NCI-H1694 (cell line): ENCODE measurements at places on chromosomes 1 and 21.

DNA sequence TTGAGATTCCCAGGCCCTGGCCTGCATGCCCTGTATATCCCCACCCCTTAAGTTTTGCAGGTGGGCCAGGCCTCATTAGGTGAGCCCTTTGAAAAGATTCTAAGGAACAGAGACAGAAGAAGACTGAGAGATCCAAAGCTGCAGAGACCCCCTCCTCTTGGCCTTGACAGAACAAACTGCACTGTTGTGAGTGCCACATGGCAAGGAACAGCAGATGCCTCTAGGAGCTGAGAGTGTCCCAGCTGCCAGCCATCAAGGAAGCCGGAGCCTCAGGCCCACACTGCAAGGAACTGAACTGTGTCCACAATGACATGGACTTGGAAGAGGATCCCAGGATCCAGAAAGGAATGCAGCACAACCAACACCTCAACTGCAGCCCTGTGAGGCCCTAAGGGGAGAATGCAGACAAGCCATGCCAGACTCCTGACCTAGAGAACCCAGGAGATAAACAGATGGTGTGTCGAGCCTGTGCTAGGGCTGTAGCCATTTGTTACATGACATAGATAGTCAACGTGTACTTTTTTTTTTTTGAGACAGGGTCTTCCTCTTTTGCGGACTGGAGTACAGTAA lies 182.7 kb downstream of the AJAP1 start:
- no peak for DNase-seq

DNA sequence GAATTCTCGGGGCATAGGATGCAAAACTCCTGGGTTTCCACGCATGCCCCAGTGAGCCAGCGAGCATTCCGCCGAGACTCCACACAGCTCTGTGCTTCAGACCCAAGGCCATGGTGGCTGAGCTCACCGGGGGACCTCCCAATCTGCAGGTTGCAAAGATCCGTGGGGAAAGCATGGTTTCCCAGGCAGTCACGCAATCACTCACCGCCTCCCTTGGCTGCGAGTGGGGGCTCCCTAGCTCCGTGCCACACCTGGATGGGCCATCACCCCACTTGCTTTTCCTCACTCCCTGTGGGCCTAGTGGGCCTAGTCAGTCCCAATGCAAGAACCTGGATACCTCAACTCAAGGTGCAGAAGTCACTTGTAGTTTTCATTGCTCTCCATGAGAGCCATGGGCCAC lies 37.0 kb upstream of the SAMD11 start:
- no peak for DNase-seq

DNA sequence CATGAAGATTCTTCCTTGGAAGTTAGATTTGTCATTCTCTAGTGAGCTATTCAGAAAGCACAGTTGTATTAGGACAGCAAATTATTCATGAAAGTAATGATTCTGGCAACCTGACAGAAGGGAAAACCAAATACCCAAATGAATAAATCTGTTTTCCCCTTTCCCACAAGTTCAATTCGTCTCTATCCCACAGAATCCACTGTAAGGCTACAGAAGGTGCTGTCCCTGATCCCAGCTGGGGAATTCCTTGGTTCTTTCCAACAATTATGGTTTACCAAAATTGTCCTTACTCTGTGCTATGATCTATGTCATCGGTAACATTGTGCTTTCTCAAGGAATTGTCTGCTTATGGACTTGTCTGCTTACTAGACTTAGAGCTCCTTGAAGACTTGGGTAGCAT lies 104.2 kb downstream of the FASLG start:
- no peak for DNase-seq

- DNase-seq: no peak
These were observed at the start of gene VAMP3 for GRCh38 chr1:7770997-7771822. VAMP3 (plus strand) TSS chr1:7771296; CDS start chr1:7771384, 88 bp downstream.

DNA sequence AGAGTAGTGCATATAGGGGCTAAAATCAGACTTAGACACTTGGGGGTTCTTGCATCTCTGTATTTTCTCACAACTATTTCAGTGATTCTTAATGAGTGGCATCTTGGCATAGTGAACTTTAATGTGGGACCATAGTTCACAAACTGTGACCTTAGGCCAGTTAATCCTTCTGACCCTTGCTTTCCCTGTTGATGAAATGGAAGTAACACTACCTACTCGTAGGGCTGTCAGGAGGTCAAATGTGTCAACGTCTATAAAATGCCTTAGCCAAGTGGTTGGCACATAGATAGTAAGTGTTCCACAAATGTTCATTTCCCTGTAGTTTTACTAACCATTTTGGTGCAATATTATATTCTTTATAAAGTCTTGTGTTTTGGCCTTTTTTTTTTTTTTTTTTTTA lies 49.4 kb downstream of the DYRK1A start:
- no peak for DNase-seq

DNA sequence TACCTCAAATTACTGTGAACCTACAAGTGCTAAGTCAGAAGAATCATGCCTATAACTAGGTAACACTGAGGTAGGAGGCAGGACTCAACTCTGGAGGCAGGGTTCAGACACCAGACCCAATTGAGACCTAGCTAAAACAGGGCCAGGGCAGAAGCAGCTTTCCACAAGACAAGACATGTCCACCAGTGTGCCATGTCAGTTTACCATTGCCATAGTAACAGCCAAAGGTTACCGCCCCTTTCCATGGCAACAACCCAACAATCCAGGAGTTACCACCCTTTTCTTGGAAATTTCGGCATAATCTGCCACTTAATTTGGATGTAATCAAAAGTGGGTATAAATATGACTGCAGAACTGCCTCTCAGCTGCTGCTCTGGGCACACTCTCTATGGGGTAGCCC lies 432.3 kb downstream of the DPYD start:
- DNase-seq: no peak

DNA sequence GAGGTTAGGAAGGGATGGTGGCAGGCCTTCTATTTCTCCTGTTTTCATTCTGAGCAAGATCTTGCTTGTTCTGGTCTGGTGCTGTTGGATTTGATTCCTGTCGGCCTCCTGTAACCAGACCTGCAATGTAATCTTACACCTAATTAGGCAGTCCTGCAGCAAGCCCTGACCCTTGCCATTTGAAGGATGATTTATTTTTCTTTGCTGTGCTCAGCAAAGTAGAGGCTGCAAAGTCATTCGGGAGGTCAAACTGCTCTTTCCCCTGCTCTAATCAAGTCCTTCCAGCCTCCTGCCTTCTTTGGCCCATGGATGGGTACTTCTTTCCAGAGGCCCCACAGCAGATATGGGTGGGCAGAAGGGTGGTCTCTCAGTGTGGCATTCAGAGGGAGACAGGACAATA lies 417.7 kb upstream of the USP24 start:
- no peak for DNase-seq

DNA sequence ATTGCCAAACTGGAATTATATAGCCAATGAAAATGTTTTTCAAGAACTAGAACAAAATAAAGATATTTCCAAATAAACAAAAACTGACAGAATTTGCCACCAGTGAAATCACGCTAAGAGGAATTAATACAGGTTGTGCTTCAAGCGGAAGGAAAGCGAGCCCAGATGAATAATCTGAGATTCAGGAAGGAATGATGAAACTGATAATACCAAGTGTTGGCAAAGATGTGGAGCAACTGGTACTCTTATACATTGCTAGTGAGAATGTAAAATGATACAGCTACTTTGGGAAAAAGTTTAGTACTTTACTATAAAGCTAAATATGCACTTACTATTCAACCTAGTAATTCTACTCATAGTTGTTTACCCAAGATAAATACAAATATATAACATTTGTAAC lies 30.8 kb upstream of the GUCA2B start:
- no peak for DNase-seq

DNA sequence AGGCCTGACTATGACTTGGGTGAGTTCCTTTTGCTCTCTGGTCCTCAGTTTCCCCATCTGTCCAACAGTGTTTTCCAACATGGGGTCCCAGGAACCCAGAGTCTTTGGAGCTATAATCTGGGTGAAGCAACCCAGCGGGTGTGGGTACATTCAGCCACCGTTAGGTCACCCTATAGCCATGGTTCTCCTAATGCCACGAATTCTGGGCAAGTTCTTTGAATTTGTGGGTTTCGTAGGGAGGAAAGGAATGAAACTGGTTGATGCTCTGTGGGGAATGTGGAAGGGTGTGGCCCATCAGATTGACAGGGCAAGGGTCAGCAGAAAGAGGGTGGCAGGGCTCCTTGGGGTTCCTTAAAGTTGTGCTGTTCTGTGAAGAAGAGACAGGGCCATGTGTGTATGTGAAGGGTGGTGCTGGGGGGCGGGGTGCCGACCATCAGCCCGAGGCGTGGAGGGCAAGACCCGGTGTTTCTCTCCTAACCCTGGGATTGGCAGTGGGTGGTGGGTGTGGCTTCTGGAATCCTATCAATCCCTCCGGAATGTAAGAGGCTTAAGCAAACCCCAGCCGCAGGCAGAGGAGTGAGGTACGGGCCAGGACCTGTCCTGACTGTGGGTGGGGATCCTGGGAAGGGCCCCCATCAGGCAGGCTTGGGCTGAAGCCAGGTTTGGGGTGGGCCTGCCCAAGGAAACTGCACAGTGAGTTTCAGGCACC lies 35.5 kb upstream of the ZNF362 start:
- DNase-seq: no peak

- no peak for DNase-seq
These were observed 20.2 kb downstream of the KIF17 start for GRCh38 chr1:20697563-20697962.

DNA sequence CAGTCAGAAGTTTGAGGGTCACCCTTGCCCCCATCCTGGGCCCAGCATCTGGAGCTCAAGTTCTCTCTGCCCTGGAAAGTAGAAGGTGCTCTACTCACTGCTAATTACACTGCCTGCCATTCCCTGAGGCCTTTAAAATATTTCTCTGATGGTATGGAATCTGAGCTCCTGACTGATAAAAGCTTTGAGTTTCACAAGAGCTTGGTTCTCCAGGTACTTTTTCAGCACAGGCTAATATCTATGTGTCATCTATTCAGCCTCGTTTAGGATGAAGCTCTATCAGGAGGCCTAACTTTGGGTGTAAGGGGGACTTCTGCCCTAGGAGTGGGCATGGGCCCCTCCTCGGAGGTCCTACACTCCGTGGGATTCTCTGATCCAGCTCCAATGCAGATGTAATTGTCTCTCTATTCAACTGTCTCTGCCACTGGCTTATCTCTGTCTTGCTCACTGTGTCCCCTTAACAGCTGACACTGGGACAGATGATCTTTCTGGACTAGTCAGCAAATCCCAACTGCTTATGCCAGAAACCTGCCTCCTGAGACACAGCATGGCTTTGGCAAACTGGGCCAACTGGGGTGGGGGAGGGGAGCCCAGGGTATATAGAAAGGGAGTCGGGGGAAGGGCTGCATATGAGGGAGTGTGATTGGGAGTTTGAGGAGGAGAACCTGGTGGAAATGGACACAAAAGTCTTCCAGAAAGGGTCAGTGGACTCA lies 104.2 kb upstream of the GADD45A start:
- DNase-seq: no peak

- no peak for DNase-seq
These were observed 94.1 kb upstream of the LYST start for GRCh38 chr1:235960809-235961208.

DNA sequence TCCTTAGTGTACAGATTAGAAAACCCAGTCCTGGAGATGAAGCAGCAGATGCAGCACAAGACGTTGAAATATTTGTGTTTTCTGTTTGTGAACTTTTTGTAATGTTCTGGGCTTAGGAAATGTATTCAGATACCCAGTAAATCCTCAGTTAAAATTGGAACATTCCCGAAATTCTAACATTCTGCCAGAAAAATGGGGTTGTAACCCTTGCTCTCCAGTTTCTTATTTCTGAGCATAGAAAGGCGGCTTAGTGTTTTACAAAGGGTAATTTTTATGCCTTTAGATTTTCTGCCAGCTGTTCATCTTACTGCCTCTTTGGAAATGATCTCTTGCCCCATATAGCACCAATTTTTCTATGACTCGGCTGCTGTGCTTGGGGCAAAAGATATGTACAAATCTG lies 20.6 kb downstream of the DDI2 start:
- no peak for DNase-seq

GRCh38 chr1:160068225-160068624 lies 1.7 kb downstream of the KCNJ10 start:
- no peak for DNase-seq

GRCh38 chr1:9294910-9295636 lies 2.4 kb downstream of the SPSB1 start:
- no peak for DNase-seq

DNA sequence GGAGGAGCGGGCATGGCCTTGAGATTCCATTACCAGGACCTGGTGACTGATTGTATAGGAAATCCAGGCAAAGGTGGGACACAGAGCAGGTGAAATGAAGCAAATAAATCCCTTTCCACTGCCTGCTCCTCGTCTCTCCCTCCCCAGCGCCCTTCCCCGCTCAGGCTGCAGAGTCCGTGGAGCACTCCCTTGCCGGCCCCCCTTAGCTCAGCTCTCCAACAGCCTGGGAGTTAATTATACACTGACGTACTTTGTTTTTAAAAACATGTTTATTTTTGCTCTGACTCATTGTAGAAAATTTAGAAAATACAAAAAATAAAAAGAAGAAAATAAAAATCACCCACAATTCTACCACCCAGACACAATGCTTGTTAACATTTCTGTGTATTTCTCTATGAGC lies 61.7 kb downstream of the LGR6 start:
- no peak for DNase-seq

DNA sequence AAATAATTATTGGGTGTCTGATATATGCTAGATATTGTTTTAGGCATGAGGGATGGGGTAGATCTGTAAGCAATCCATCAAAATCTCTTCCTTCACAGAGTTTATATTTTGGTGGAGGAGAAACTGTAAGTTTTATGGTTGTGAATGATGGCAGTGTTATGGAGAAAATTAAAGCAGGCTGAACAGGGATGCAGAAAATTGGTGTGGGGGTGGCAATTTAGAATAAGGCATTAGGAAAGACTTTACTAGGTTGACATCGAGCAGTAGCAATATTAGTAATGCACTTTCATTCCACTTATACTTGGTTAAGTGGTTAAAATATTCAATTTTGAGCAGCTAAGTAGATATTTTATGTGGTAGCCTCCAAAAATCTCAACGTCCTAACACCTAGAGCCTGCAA lies 261.1 kb upstream of the SNX7 start:
- DNase-seq: no peak

- no peak for DNase-seq
These were observed 68.6 kb downstream of the NTMT2 start for GRCh38 chr1:170214117-170215032.
